Bone marrow (tissue), 2 donors: ENCODE measurements at places on chromosomes 6 and 20.

- DNase-seq = no peak
Measured at GRCh38 chr6:116022841-116023445, 37.7 kb downstream of the FRK start.

GRCh38 chr6:49522710-49523593 lies 23.2 kb downstream of the GLYATL3 start:
- DNase-seq = no peak

- no peak for DNase-seq
Measured at GRCh38 chr6:17858584-17858983, 128.9 kb downstream of the KIF13A start.

- DNase-seq = no peak
Measured at GRCh38 chr6:79231101-79231500, 3.4 kb downstream of the HMGN3 start.

GRCh38 chr6:44868335-44868668 lies 459.8 kb upstream of the RUNX2 start:
- no peak for DNase-seq

DNA sequence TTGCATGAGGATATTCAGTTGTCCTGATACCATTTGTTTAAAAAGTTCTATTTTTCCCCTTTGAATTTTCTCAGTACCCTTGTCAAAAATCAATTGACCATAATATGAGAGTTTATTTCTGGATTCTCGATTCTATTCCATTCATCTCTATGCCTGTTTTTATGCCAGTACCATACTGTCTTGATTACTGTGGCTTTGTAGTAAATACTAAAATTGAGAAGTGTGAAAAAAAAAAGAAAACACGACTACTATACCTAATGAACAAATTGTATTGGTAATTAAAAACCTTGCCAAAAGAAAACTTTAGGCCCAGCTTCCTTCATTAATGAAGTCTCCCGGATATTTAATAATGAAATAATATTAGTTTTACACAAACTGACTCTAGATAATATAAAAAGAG lies 185.7 kb downstream of the TBC1D7 start:
- no peak for DNase-seq

GRCh38 chr6:135796643-135797305 lies 54.7 kb upstream of the PDE7B start:
- DNase-seq = no peak

DNA sequence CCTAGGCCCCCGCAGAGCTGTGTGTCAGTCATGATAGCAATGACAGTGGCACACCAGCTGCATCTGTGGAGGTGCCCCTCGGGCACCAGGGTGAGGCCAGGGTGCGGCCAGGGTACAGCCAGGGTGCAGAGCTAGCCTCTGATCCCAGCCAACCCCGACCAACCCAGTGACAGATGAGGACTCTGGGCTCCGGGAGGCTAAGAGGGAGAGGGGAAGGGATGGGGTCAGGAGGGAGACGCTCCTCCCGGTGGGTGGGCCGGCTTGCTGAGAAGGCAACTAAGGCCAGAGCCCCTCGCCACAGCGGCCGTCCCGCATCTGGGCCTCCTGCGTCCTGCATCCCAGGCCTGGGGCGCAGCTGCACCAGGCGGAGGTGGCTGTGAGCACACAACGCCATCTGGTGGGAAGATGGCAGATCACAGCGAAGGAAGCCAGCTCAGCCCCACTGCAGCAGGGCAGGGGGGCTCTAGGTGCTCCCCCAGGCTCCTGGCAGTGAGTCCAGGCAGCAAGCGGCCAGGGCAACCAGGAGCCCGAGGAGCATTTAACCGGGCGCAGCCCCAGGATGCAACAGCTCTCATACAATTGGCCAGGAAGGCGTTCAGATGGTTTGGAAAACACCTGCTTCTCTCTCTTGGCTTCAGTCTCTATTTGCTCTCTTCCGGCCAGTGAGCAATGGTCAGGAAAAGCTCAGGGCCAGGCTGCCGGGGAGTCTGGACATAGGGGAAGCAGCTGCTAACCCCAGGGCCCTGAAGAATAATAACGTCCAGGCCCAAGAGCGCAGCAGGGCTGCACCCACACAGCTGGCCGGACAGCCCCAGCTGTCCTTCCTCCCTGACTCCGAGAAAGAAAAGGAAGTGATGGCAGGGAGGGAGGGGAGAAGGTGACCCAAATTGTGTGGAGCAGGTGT lies 169.4 kb downstream of the TAF4 start:
- DNase-seq = no peak

- no peak for DNase-seq
Measured at GRCh38 chr6:43983191-43983590, 144.1 kb downstream of the MRPL14 start.

DNA sequence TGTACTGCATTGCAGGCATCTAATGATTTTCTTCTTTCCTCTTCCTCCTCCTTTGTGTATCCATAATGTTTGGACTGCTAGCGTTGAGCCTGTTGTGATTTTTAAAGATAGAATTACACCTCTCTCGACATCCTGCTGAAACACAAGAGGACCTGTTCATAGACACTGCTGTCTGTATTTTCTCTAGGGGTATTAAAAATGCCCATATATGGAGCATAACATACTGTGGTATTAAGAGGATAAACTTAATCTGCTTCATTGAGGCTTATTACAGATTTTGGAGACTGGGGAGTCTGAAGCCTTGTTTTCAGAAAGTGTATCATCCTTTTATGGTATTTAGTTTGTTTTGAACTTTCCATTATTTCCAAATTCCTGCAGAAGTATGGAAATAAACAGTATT lies 414.3 kb downstream of the CDKAL1 start:
- DNase-seq = no peak

GRCh38 chr20:51498765-51499540 lies 43.6 kb downstream of the NFATC2 start:
- DNase-seq = no peak

DNA sequence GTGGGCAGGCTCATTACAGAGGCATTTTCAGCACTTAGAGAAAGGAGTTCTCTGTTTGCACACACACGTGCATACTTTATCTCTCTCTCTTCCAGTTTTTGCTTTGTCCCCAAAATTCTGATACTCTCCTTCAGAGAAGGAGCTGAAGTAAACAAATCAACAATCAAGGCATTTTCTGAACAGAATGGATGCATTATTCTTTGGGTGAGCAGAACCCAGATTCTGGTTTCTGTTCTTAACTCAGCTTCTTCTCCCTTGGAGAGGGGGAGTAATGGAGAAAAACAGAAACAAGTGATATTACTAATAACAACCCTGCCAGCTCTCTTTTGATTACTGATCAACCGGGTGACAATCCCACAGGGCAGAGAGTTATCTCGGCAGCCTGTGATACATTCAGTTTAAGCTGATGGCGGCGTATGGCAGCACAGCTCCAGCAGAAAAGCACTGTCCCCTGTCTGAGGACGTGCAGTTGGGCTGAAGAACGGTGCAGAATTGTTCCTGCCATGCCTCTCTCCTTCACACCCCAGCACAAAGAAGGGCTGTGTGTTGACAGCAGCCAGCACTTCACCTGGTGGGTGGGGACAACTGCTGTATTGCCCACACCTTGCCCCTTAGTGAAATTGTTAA lies 47.3 kb upstream of the SASH1 start:
- no peak for DNase-seq

- DNase-seq = no peak
Measured at GRCh38 chr6:149445095-149445466, 39.7 kb downstream of the ZC3H12D start.

DNA sequence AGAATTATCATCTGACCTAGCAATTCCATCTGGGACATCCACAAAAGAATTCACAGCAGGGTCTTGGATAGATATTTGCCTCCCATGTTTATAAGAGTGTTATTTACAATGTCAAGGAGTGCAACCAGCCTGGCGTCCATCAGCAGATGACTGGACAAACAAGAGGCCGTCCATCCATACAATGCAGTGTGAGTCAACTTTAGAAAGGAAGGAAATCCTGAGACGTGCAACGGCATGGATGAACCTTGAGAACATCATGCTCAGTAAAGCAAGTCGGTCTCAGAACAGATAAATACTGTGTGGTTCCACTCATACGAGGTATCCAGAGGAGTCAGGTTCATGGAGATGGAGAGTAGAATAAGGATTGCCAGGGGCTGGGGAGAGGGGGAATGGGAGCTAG lies 46.4 kb downstream of the FOXF2 start:
- DNase-seq = no peak

- DNase-seq = peak; percentile 45
Measured at GRCh38 chr20:31833130-31833930, 12.1 kb downstream of the FOXS1 start.

DNA sequence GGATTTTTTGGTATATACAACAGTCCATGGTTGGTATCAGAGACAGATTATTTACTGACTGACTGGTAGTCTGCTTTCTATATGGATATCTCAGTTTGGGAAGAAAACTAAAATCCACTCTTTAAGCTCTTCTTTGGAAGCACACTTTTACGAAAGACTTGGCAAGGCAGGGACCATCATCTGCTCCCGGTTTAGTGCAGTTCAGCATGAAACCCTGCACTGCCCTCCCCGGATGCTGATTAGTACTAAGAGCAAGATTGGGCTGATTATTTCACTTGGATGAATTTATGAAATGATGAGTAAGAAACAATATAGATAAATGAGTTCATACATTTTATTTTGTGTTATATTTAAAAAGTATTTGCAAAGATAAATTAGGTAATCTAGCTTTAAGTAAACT lies 56.3 kb downstream of the RGS17 start:
- no peak for DNase-seq

- DNase-seq = no peak
Measured at GRCh38 chr6:11712760-11713159, 65.8 kb downstream of the ADTRP start.

DNA sequence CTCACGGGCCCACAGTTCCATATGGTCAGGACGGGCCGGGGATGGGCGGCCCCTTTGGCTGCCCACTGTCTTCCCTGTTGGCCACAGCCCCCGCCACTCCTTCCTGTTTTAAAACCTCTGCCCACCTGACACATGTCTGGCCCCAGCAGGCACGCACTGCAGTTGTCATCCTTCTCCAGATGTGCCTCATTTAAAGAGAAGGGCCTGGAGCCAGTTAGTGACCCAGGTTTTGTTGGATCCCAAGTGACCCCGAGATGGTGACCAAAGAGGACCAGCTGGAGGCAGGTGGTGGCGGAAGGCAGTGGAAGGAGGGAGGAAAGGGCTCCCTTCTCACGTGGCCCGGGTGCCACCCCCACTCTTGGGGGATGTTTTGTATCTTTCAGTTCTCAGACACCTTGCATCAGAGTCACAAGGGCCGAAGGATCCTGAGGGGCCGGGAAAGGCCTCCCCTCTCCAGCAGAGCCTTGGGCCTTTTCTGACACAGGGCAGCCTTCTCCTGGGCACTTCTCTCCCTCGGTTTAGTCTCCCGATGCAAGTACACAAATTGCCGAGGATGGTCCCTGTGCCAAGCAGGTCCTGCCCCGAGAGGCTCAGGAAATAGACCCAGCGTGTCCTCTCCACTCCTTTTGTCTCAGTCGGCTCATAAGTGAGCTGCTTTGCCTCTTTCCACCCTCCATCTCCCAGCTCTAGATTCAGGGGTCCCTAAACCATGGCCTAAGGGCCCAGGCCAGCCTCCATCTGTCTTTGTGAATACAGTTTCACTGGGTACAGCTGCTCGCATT lies 117.6 kb downstream of the SULF2 start:
- DNase-seq = no peak

DNA sequence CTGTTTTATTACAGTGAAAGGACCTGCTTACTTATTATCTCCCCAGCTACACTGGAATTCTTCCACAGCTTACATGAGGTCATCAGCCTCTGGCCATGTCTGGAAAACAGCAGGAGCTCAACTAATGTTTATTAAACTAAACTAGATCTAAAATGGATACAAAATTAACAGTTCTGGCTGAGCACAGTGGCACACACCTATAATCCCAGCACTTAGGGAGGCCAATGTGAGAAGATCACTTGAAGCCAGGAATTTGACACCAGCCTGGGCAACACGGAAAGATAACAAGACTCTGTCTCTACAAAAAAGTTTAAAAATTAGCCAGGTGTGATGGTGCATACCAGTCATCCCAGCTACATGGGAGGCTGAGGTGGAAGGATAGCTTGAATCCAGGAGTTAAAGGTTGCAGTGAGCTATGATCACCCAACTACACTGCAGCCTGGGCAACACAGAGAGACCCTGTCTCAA lies 220.8 kb upstream of the MARCKS start:
- no peak for DNase-seq

- DNase-seq = no peak
Measured at GRCh38 chr6:137894779-137895385, 27.8 kb downstream of the TNFAIP3 start.

- DNase-seq = no peak
Measured at GRCh38 chr20:17995967-17996819, 27.4 kb downstream of the MGME1 start.

DNA sequence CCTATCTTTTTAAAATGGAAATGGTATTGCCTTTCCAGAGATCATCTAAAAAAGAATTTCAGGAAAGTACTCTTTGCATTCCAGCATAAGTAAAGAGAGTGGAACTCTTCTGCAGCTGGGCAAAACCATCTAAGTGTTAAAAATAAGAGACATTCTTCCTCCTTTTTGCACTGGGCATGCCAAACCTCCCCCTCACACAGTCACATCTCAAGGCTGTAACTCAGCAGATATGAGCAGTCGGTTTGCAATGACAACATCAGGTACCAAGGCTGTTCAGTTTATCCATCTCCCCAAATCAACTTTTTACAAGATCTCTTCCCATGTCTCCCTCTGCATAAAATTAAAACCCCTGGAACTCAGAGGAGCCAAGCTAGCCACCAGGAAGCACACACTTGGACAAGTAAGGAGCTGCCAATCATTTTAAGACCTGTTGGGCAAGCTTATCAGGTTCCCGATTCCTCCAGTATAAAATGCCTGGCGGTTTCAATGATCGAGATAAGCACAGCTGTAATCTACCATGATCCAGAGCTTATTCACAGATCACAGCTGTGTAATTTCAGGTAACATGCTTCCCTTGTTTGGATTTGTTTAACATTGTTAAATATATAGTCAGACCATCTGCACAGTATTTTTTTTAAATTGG lies 23.2 kb downstream of the ID4 start:
- no peak for DNase-seq

- peak; percentile 97 for DNase-seq
Measured at GRCh38 chr6:15417811-15418210, 171.9 kb downstream of the JARID2 start.

DNA sequence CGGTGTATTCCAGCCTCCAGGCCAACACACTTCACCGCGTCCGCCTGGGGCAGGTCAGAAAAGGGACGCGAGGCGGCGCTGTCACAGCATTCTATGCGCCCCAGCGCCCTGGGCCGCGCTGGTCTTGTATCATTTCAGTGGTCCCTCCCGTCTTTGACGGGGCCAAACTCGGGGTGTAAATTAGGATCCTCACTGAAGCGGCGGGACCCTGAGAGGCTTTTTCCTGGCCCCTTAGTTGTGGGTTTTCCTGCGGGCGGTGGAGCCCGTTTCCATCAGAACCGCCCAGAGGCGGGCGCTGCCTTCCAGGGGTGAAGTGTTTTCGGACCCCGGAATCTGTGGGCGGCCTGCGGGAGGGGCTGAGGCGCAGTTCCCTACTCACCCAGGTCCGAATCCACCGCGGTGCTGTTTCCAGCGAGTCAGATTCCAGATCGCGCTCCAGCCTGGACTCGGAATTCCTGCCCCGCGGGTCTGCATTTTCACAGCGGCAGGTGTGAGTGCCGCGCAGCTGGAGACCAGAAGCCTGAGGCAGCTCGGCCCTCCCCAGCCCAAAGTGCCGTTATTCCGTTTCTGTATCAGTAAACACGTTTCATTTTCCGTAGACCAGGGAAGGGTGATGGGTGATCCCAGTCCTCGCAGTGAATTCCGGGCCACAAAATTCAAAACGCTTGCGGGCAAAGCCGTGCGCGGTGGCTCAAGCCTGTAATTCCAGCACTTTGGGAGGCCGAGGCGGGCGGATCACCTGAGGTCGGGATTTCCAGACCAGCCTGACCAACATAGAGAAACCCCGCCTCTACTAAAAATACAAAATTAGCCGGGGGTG lies 3.9 kb upstream of the MICB start:
- peak; percentile 56 for DNase-seq

GRCh38 chr20:9375221-9375681 lies 139.1 kb upstream of the LAMP5 start:
- no peak for DNase-seq
